ENCODE measurements at places on chromosomes 6 and 20. TPM values are rescaled to one million over a fixed set of nuclear protein-coding genes. Genes with fewer than 3 reads are reported as not detected.

DNA sequence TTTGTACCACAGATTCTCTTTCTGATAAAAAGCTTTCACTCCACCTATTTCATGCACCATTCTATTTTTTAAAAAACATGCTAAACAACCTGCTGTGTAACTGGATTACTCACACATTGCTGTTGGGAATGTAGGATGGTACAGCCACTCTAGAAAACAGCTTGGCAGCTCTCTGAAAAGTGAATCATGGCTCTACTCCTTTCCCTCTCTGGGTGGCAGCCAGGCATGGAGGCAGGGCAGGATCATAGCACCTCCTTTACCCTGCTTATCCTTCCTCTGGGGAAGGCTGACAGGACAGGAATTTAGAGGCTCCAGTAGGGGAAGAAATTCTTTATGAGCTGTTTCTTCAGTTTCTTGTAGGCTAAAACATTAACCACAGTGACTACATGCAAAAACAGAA is 6.7 kb upstream of the VNN2 start:
- DNase-seq = no peak

- no peak for DNase-seq
Measured at GRCh38 chr6:154306696-154307095, 49.9 kb downstream of the IPCEF1 start.

The TFAP2A gene
- total RNA-seq = 1.6 TPM

The IPCEF1 gene
- 3.0 TPM for total RNA-seq

DNA sequence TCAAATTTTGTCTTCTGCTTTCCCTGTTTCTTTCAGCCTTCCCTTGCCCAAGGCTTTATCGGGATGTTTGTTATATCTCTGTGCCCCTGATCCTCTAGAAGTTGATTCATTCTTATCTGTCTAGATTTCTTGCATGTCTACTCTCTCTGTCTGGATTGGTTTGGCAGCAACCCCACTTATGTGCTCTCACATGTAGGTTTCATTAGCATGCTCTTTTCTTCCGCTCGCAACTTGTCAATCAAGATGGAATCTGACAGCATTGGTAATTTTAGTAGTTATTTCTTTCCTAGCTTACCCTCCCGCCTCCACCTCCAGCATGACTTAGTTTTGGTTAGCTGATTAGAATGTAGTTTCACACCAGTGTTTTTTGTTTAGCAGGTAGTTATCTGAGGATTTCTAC is 39.3 kb downstream of the LRRC1 start:
- DNase-seq = no peak

The STMND1 gene
- not detected for total RNA-seq

The EEF1A2 gene
- total RNA-seq = 11.2 TPM

DNA sequence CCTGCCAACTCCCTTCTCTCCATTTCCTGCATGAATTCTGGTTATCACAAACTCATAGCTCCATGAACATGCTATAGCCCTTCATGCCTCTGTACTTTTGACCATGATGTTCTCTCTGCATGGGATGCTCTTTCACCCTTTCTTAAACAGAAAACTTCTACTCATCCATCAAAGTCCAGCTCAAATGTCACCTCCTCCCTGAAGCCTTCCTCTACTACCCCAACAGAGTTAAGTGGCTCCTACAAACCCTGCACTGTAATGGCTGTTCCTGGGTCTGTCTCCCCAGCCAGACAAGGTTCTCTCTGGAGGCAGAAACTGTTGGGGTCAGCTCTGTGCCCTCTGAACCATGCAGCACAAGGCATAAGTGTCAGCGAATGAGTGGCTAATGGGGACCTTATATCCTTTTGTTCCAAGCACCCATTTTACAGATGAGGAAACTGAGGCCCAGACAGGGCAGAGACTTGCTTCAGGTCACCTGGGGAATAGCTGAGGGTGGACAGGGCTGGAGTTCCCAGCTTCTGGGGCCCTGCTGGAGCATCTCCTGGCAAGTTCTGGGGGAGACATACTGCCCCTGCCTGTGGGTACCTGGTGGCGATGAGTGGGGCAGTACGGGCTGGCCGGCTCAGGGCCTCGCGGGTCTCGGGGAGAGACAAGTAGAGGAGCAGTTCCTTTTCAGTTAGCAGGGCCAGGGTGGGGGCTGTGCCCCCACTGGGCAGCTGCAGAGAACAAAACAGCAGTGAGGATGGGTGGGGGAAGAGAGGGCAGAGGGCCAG is 10.6 kb upstream of the CDK5RAP1 start:
- no peak for DNase-seq

GRCh38 chr6:142088858-142089216 is 43.9 kb upstream of the GJE1 start:
- no peak for DNase-seq

- no peak for DNase-seq
Measured at GRCh38 chr20:49699200-49699992, 14.3 kb downstream of the B4GALT5 start.

DNA sequence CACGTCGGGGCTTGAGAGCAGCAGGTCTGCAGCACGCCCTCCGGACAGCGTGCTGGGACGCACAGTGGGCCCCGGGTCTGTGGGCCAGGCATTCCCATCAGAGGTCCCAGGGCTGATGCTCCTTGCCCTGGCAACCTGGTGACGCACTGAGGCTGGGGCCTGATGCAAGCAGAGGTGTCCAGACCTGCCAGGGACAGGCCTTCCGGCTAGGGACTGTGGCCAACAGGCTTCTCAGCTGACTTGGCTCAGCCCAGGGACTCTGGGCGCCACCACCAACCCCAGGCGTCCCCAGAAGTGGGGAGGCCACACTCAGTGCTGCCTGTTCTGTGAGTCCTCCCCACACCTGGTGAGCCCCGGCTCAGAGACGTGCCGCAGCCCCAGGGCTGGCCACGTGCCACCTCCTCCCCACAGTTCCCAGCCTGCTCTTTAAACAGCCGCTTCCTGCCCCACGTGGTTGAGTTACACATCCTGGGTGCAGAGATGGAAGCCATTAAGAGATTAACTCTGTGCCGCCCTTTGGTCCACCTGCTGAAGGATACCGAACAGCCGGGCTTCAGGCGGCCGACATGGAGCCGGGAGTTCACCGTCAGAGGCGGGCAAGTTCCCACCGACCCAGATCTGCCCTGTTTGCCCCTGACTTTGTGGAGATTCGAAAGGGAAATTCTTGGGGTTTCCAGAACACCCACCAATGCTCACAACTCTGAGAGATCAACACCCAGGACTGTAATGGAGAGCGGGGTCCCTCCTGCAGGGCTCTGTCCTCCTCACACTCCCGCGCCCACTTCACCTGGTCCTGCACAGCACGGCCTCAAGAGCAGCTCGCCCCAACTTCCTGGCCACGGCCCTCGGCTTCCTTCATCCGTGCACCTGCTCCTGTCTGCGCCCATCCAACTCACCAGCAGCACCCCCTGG is 37.6 kb upstream of the ZBP1 start:
- DNase-seq = no peak

DNA sequence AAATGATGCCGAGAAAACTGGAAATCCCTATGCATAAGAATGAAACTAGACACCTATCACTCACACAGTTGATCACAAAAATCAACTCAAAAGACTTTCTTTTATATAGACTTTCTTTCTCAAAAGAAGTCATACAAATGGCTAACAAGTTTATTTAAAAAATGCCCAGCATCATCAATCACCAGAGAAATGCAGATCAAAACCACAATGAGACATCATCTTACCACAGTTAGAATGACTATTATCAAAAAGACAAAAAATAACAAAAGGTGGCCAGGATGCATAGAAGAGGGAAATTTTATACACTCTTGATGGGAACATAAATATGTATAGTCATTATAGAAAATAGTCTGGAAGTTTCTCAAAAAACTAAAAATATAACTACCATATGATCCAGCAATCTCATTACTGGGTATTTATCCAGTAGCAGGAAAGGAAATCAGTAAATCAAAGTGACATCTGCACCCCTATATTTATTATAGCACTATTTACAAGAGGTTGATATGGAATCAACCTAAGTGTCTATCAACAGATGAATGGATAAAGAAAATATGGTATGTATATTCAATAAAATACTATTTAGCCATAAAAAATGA is 3.4 kb upstream of the RNF217 start:
- DNase-seq = no peak

The PHF1 gene
- total RNA-seq = 16.4 TPM

The SCGN gene
- 0.21 TPM for total RNA-seq

Measured in urinary bladder (tissue), 4 donors.